ENCODE measurements at places on chromosomes 2 and 18.

GRCh38 chr2:202530038-202530437 is 104.7 kb upstream of the FAM117B start:
- DNase-seq: no peak

GRCh38 chr2:161991991-161992390 is 82.0 kb downstream of the DPP4 start:
- no peak for DNase-seq

DNA sequence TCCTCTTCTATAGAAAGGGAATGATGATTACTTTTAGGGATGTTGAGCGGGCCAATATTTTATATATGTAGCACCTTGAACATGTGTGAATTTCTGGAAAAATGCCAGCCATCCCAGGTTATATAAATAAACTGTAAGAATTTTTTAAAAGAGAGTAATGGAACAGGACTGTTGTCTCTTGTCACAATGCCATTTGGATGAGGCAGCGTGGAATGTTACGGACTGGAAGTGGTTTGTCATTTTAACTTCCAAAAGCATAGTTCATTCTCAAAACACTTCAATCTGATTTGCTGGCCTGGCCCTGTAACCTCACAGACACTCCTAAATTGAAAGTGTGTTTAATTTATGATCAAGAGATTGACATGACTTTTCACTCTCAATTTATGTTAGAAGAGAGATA is 70.8 kb downstream of the TPGS2 start:
- DNase-seq: no peak

DNA sequence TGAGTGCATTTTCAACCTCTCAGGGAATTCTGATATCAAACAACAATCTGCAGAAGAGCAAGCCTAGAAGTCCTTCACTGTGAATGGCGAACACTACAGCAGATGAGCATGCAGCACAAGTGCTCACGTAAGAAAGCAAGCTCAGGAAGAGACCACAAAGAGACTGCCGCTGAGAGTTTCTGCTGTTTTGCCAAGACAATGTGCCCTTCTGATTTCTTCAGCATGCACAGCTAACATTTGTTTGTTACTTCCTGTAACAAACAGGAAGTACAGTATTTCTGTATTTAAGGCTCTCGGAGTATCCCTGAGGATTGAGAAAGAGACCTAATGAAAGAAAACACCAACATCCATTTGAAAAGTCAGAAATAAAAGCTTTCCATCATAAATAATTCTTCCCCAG is 45.9 kb downstream of the MBOAT2 start:
- no peak for DNase-seq

- DNase-seq: no peak
These were observed 25.9 kb upstream of the RAPGEF4 start for GRCh38 chr2:172709566-172710291.

GRCh38 chr18:11663439-11664029 is 25.5 kb upstream of the GNAL start:
- DNase-seq: no peak

GRCh38 chr2:28948160-28948559 is 32.9 kb upstream of the TOGARAM2 start:
- no peak for DNase-seq

- DNase-seq: no peak
These were observed 25.4 kb downstream of the SESTD1 start for GRCh38 chr2:179239195-179239594.

- DNase-seq: no peak
These were observed 86.9 kb downstream of the SH3YL1 start for GRCh38 chr2:176917-177316.

GRCh38 chr2:8458503-8459459 is 223.1 kb upstream of the ID2 start:
- DNase-seq: no peak

DNA sequence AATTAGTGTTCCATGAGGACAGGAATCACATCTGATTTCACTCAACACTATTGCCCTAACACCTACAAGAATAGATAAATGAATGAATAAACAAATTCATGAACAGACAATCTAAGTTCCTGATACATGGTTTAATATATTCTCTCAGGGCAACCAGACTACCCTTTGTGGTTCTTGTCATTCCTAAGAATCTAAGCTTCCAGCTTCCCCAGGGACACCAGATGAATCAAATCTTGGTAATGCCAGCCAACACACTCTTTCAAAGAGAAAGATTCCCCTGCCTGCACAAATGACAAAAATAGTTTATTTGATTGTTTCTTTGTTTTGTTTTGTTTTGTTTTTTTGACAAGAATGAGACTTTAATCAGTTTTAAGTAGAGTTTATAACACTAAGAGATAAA is 237.5 kb upstream of the CHAC2 start:
- DNase-seq: no peak

DNA sequence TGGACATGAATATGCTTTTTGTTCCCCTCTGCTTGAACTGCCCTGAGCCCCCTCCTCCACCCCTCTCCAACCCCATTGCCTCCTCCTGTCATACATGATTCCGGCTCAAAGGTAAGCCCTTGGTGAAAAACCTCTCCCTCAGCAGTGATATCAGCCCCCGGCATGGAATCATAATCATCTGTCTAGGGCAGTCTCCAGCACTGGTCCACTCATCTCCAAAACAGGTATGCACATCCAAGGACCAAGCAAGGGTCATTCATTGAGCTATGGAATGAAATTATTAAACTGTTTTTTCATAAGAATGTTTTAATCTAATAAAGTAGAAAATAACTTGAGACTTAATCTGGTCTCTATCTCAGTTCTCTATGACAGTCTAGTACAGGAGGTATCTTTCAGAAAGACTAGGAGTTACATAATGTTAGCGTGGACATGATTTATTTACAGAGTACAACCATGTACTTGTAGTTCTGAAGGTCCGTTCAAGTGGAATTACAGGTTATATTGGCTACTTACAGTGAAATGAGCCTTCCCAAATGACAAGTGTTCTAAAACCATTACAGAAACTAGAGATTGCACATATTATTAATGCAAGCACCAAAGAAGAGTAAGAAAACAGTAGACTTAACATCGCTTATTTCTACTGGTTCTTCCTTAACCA is 75.2 kb downstream of the ACVR1 start:
- DNase-seq: no peak

GRCh38 chr18:11989966-11990380 is 8.7 kb downstream of the IMPA2 start:
- DNase-seq: no peak

- no peak for DNase-seq
These were observed 73.0 kb upstream of the NOSTRIN start for GRCh38 chr2:168729455-168729854.

DNA sequence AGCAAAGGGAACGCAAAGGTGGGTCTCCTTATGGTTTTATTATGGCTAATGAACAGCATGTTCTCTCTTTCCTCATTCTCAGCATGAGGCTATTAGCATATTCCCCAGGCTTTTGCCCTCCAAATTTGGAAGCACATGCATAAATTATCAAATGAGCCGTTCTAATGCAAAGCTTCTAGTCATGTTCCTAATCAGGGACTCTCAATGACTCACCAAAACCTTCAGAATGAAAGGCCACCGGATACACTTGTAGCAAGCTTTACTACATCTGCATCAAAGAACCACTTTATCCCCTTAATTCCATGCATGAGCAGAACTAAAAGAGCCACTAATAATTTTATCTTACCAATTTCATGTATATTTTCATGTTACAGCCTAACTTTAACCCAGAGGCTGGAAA is 310.5 kb downstream of the LRATD1 start:
- DNase-seq: no peak

- no peak for DNase-seq
These were observed 7.8 kb downstream of the SULT1C4 start for GRCh38 chr2:108385411-108386071.

DNA sequence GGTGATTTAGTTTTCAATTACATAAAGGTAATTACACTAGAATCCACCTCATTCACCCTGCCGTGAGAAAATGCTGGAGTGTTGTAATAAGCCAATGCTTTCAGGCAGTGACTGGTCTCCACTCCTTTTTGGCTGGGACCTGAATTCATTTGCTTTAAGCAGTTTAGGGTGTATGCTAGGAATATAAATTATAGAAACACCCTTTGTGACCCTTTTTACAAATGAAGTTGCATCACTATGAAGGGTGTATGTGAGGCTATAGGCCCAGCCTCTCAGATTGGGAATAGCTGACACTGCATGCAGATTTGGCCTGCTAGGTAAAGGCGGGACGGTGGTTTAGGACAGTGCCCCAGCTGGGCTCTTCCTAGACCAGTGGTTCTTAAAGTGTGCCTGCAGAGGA is 50.8 kb upstream of the NFE2L2 start:
- DNase-seq: no peak

DNA sequence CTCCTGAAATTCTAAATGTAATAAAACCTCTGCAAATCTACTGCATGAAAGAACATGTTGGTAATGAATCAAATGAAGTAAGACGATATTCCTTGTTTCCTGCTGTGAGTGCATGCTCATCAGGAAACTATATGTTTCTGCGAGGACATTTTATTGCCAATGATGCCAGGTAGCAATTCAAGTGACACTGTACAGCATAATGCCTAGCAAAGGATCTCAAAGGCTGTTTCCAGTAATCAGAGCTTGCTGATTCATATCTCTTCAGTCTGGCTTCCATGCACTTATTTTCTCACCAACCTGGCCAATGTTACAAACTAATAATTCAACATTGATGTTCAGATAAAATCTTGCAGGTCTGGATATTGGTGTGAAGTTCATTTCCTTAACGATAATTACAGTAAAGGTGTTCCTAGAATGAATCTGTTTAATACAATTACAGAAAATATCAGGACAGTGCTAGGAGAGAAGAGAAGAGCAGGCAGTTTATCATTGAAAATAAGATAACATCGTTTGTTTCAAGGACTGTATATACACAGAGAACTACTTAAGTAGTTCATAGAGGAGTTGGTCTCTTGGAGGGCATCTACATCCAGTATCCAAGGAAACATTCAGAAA is 568.5 kb upstream of the SOX11 start:
- no peak for DNase-seq

GRCh38 chr2:238568455-238569440 is 142.0 kb downstream of the ASB1 start:
- no peak for DNase-seq

DNA sequence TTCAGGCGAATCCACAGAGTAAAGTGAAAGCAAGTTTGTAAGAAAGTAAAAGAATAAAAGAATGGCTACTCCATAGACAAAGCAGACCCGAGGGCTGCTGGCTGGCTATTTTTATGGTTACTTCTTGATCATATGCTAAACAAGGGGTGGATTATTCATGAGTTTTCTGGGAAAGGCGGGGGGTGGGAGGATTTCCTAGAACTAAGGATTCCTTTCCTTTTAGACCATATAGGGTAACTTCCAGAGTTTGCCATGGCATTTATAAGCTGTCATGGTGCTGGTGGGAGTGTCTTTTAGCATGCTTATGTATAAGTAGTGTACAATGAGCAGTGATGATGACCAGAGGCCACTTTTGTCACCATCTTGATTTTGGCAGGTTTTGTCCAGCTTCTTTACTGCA is 59.8 kb downstream of the SLC4A3 start:
- no peak for DNase-seq

DNA sequence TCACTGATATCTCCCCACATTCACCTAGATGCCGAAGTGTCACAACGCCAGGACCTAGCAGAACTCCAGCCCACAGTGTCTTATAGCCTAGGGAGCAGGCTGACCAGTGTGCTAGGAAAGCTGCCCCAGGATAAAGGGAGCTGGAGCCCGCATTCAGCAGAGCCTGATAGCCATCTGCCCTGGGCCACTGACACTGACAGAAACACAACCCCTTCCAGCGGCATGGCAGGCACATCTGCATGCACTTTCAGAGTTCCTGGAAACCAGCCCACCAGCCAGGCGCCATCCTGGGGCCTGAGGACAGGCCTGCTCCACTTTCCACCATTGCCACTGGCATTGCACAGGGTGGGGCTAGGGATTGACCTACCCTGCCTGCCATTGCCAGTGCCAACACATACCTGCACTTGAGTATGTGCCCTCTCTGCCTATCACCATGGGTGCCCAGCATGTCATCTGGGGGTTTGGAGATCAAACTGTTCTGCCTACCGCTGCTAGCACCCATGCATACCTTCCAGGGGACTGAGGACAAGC is 290.1 kb upstream of the KLHL14 start:
- DNase-seq: no peak

DNA sequence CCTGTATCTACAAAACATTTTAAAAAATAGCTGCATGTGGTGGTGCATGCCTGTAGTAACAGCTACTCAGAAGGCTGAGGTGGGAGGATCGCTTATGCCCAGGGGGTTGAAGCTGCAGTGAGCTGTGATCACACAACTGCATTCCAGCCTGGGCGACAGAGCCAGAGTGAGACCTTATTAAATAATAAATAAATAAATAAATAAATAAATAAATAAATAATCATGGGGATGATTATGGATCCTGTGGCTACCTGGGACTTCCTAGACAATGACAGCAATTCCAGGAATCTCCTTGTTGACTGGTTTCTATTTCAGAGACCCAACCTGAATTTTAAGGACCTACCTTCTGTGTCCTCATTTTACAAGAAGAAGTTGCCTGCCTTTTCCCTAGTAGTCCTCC is 91.5 kb downstream of the KCTD18 start:
- DNase-seq: no peak

GRCh38 chr2:215808194-215808593 is 205.2 kb downstream of the MREG start:
- DNase-seq: no peak

DNA sequence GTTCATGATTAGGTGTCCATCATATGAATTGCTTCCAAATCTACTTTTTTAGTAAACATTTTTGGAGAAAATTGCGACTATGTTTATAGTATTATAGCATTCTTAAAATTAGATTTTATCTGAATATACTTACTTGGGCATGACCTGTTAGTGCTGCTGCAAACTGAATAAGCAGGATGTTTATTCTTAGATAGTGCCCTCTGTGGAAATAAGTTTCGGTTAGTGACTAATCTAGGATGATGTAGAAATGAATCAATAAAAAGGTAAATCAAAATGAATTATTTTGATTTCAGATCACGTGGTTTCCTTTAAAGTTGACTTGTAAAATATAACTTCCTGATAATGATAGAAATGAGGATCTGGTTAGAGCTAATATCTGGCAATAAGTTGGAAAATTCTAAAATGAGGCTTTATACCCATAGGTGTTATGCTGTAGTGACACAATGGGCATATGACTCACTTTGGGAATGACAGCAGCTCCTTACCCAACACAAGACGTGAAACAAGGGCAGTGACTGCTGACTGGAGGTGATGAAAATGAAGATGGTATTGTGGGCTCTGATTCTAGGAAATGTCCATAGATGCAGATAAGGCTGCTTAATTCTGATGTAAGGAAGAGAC is 165.8 kb upstream of the TCF4 start:
- DNase-seq: no peak

DNA sequence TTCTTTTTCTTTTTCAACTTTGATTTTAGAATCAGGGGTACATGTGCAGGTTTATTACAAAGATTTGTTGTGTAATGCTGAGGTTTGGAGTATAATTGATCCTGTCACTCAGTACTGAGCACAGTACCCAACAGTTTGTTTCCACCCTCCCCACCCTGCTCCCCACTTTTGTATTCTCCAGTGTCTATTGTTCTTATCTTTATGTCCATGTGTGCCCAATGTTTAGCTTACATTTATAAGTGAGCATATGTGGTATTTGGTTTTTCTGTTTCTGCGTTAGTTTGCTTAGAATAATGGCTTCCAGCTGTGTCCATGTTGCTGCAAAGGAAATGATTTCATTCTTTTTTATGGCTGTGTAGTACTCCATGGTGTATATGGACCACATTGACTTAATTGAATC is 43.1 kb downstream of the RDH14 start:
- no peak for DNase-seq

GRCh38 chr18:34633368-34633767 is 76.7 kb upstream of the DTNA start:
- no peak for DNase-seq
